ENCODE measurements at places on chromosomes 5 and 9.

- no peak for DNase-seq
These were observed 1.0 kb downstream of the BRIX1 start for GRCh38 chr5:34916518-34916917.

DNA sequence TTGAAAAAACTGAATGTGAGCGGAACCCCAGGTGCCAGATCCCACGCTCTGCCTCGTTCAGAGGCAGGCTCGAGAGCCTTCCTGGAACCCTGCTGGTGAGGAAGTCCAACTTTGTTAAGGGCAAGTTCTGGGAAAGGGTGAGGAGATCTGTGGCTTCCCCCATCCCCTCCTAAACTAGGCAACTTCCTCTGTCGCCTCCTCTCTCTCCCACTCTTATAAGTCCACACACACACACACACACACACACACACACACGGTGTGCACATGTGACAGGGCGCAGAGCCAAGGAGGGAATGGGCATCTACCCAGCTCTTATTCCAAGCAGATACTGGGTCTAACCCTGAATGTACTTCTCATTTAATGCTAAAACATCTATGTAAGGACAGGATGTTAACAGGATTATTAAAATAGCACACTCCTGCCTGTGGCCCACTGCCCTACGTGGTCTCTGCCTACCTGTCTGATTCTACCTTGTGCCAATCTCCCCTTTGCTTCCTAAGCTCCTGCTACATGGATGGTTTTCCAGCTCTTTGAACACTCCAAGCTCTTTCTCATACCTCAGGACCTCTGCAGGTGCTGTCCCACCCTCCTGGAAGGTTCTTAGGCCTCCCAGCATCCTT is 72.4 kb upstream of the FBXW11 start:
- no peak for DNase-seq

DNA sequence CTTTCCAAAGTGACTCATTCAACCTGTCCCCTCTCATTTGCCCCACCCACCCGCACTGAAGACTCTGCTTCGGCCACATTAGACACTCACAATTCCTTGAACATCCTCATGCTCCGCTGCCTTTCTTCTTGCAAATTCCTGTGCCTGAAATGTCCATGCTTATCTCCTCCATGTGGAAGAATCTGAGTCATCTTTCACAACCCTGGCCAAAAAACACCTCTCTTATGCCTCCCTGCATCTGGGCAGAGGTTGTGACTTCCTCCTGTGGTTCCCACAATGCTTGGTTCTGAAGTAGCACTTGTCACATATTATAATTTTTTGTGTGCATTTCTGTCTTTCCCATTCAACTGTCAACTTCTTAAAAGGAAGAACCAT is 238.6 kb downstream of the ENC1 start:
- DNase-seq: no peak

- DNase-seq: no peak
These were observed 66.7 kb upstream of the FOXE1 start for GRCh38 chr9:97786341-97786740.

DNA sequence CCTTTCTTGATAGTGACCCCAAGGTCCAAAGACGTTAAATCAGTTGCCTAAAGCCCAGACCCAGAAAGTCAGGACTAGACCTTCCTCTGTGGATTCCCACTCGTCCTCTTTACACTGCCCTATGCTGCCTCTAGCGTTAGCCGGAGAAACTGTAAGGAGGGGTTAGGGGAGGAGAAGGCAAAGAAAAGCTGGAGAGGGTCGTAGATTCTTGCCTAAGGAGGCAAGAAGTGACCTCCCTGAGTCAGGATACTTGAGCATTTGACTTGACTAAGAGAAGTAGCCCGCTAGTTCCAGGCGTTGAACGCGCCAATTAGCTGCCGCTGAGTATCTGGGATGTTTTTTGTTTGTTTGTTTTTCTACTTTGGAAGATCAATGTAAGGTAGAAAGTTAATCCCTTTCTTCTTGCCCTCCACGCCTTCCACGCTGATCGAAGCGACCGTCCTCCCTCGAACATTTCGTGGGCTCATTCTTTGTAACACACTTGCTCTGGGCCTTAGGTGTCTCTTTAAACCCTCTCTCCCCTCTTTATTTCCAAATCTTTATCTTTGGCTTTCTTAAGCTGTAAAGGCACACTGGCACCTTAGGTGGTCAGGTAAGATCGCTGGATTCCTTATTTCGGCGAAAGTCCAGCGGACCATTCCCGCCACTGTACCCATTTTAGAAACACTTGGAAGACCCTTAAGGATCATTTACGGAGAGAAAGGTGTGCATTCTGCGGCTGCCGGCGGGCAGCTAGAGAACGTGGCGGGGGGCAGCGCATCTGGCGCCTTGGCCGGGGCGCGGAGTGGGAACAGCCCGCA is 5.1 kb upstream of the RGMB start:
- DNase-seq: no peak

DNA sequence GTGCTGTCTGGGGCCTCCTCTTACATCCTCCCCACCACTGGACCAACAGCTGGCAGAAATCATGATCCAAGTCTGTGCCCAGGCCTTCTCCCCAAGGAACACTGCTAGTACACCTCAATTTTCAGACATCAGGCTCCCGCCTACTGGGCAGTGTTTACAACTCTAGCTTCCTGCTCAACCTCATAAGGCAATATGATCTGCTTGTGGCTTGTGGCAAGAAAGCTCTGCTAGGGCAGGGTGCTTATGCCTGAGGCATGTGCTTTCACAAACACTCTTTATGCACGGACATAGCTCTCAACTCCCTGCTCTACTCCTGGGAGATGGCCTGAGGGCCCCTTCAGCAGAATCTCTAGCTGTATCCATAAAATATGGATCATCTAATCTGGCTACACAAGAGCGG is 32.5 kb downstream of the SH3TC2 start:
- DNase-seq: no peak

- DNase-seq: no peak
These were observed 233.7 kb downstream of the SMARCA2 start for GRCh38 chr9:2248768-2249265.

DNA sequence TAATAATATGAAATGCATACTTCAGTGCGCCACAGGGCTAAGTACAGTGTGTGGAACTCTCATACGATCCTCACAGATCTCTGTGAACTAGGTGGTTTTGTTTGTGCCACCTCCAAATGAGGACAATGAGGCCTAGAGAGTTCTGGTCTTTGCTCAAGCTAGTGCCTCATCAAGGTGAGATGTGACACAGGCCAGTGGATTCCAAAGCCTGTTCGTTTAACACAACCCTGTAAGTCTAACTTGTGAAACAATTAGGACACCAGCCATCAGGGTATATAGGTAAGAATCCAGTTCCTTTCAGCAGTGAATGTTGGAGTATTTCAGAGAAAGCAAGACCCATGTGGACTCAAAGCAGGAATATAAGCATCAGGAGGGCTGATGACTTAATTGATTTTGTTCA is 130.7 kb upstream of the GAS1 start:
- no peak for DNase-seq

DNA sequence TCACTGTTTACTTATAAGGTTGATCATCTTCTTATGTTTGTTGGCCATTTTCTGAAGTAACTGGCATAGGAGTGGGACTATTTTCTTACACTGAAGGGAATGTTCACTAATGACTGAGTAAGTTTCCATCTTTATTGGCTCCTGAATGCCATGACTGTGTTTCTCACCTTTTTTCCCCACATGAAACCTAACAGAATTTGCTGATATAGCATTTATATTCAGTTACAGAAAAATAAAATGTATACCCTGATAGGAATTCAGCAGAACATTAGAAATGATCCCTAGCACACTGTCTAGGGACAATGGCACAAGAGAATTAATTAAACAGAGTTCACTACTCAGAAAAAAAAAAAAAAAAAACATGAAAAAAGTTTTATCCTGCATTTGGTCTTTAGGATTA is 1465.1 kb upstream of the C9orf72 start:
- DNase-seq: no peak

DNA sequence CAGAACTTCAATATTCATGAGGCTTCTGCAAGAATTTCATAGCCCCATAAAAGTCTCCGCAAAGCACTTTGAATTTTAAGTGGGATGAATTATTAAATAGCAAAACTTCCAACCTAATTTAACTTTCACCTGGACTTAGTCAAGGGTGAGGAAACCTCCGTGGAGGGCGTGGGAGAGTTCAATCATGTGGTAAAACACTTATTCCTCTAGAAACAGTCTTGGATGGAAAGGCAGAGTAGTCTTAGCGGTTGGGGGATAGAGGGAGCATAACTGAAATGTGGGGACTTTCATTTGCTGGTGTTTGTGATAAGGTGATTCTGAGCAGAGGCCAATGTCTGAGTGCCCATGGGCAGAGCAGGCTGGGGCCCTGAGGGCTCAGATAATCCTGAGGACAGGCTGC is 241.9 kb downstream of the IRX1 start:
- no peak for DNase-seq

- DNase-seq: no peak
These were observed 150.9 kb downstream of the ISOC1 start for GRCh38 chr5:129245489-129245888.

DNA sequence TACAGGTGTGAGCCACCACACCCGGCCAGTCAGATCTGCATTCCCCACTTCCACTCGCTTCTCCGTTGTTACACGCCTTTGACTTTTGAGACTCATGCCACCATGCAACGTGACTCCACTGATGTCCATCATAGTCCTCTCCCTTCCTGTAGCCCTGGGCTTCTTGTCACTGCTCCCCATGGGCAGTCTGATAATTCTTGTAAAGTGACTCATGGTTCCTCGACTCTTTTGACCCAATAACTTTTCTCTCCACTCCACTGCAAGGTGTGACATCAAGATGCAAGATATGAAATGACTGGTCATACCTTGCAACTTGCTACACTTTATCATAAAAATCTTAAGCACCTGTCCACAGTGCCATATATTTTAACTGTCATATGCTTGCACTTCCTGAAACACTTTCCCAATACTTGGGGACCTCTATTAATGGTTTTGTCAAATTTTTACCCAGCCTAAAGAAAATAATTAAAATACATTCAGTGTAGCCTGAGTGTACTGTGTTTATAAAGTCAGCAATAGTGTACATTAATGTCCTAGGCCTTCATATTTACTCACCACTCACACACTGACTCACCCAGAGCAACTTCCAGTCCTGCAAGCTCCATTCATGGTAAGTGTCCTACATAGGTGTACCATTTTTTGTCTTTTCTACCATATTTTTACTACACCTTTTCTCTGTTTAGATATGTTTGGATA is 18.6 kb upstream of the ANKRD18A start:
- DNase-seq: no peak

GRCh38 chr9:123175854-123176629 is 92.3 kb downstream of the STRBP start:
- DNase-seq: no peak

GRCh38 chr9:113479174-113479621 is 15.7 kb downstream of the RGS3 start:
- peak; percentile 10 for DNase-seq

- no peak for DNase-seq
These were observed 306.6 kb downstream of the PLK2 start for GRCh38 chr5:58153255-58153654.

DNA sequence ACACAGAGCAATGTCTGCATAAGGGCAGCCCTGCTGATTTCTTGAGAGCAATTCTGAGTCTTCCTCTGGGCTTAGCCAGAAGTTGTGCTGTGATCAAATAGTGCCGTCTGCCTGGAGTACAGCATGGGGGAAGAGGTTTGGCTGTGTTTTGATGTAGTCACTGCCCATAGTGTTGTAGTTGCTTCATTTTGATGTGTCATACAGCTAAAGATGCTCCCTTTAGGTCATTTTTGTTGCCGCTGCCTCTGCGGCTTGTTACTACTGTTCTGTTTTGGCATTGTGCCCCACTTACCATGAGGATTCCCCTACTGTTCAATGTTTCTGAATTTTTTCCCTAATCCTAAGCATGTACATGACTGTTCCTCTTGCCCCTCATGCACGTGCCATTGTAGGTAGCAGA is 23.0 kb downstream of the SLC36A1 start:
- DNase-seq: no peak

DNA sequence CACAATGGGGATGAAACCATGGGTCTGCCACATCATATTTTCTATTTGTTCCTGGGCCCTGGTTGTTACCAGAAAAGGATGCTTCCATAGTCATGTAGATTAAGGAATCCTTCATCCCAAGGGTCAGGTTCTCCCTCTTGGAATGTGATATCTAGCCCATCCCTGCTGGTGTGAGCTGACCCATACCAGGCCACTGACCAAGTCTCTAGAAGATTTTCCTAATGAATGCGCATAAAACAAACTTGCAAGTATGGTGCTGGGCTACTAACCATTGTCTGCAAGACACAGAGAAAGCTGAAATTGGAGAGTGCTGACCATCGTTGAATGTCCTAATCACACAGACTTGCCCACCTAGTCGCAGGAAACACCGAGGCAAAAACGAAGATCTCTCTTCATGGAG is 972.6 kb downstream of the EFNA5 start:
- DNase-seq: no peak

DNA sequence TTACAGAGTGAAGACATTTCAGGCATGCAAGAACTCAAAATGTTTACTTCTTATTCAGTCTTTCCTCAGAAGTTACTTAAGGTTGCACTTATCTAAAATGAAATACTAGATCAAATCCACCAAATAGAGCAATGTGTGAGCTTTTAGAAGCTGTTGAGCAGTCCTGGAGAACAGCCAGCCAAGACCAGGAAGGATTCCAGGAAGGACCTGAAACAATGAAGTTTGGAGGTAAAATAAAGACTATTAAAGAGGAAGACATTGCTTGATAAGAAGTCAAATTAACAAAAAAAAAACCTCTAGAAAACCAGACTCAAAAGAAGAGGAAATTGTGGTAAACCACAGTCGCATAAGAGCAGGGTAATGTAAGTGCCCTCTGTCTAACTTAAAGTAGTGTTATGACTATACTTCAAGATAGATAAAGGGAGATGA is 156.2 kb upstream of the S1PR3 start:
- no peak for DNase-seq

- DNase-seq: no peak
These were observed 87.4 kb upstream of the PAPPA start for GRCh38 chr9:116066221-116066620.

- DNase-seq: no peak
These were observed 25.1 kb upstream of the MED10 start for GRCh38 chr5:6403416-6403815.

DNA sequence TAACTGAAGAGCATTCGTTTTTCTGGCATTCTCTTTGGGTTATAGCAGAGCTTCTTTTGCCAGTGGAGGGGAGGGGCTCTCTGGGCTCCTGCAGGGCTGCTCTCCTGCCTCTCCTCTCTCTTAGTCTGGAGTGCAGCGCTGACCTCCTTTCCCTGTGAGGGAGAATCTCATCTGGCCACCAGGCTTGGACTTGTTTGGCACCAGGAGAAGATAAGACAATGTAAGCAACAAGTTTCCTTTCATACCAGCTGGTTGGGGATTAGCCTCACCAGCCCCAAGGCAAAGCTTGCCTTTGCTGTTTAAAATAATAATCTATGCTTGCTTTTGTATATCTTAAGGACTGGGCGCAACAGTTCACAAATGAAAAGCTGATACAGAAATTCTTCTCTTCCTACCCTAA is 196.4 kb downstream of the TLE4 start:
- no peak for DNase-seq

DNA sequence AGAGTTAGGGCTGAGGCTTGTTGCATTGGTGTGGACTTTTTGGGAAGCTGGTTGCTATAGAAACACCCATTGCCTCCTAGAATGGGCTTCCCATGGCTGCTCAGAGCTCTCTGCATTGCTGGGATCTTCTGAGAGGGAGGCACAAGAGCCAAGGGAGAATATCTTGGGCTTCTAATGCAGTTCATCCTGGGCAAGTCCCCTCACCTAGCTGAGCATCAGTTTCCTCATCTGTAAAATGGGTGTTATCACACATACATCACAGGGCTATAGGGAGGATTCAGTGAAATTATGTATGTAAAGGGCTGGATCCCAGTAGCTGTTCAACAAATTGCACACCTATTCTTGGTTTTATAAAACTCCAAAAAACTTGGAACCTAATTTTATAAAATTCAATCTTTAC is 106.1 kb upstream of the ALDH1B1 start:
- no peak for DNase-seq

- no peak for DNase-seq
These were observed 135.9 kb upstream of the RAD23B start for GRCh38 chr9:107147134-107147533.
